Stomach (tissue), 19 donors: ENCODE measurements at places on chromosomes 5 and 9. TPM values are rescaled to one million over a fixed set of nuclear protein-coding genes. Genes with fewer than 3 reads are reported as not detected.

The NPR3 gene
- 3.1 TPM for polyA plus RNA-seq

The SLC1A3 gene
- polyA plus RNA-seq: 11.5 TPM

The SPATA31E1 gene
- polyA plus RNA-seq: not detected

The PCDHGB3 gene
- 0.06 TPM for polyA plus RNA-seq

The ADAMTS6 gene
- polyA plus RNA-seq: 0.23 TPM

The IL3 gene
- not detected for polyA plus RNA-seq

The EDIL3 gene
- 8.1 TPM for polyA plus RNA-seq

The GPR151 gene
- not detected for polyA plus RNA-seq

The ADRB2 gene
- 0.37 TPM for polyA plus RNA-seq

The TNFSF8 gene
- polyA plus RNA-seq: 0.40 TPM

The AQP7 gene
- 1.1 TPM for polyA plus RNA-seq

The GLDC gene
- polyA plus RNA-seq: not detected

The PITX1 gene
- polyA plus RNA-seq: 31.6 TPM

The PCA3 gene
- polyA plus RNA-seq: not detected

The CCNO gene
- 6.4 TPM for polyA plus RNA-seq

The CER1 gene
- polyA plus RNA-seq: not detected

The SKP2 gene
- 4.2 TPM for polyA plus RNA-seq

The CCL21 gene
- polyA plus RNA-seq: 23.4 TPM

The C9 gene
- polyA plus RNA-seq: not detected

The SPEF2 gene
- 1.7 TPM for polyA plus RNA-seq

The TPM2 gene
- polyA plus RNA-seq: 460 TPM

The ANP32B gene
- polyA plus RNA-seq: 169 TPM

The ACSL6 gene
- polyA plus RNA-seq: 0.45 TPM

The FBP1 gene
- 61.4 TPM for polyA plus RNA-seq

The SOX30 gene
- not detected for polyA plus RNA-seq

The ADAMTS19 gene
- not detected for polyA plus RNA-seq

The TERT gene
- not detected for polyA plus RNA-seq

The UAP1L1 gene
- polyA plus RNA-seq: 7.4 TPM

The HMHB1 gene
- not detected for polyA plus RNA-seq

The CATSPER3 gene
- 0.88 TPM for polyA plus RNA-seq

The BNC2 gene
- 1.3 TPM for polyA plus RNA-seq

The SMIM33 gene
- 0.13 TPM for polyA plus RNA-seq

The PCDHGA5 gene
- not detected for polyA plus RNA-seq

The CNTNAP3B gene
- 0.25 TPM for polyA plus RNA-seq

The SPATA31A3 gene
- polyA plus RNA-seq: not detected

The ANKDD1B gene
- polyA plus RNA-seq: 1.1 TPM

The IL4 gene
- not detected for polyA plus RNA-seq

The UBE2B gene
- 126 TPM for polyA plus RNA-seq
